ENCODE measurements at places on chromosomes 12 and 14.

DNA sequence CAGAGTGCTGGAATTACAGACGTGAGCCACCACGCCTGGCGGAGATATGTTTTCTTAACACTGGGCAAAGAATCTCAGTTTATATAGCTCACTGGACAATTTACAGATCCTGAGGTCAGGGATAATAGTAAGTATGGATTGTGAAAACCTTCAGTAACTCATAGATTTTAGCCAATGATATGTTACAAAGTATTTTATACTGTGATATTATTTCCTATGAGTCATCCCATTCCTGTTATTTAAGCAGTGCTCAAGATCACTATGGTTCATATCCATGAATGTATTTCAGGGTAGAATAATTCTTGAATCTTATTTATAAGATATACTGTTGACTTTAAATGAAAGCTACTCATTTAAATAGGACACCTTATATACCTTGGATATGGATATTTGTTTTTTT, 107.2 kb downstream of the RAD51B start:
- no peak overlapping the region for H3K27ac ChIP-seq
- H3K36me3 ChIP-seq: no peaks in the 10 kb centered on the region
- no peak for DNase-seq
- no peaks in the 10 kb centered on the region for H3K4me1 ChIP-seq
- no peak overlapping the region for H3K4me3 ChIP-seq

DNA sequence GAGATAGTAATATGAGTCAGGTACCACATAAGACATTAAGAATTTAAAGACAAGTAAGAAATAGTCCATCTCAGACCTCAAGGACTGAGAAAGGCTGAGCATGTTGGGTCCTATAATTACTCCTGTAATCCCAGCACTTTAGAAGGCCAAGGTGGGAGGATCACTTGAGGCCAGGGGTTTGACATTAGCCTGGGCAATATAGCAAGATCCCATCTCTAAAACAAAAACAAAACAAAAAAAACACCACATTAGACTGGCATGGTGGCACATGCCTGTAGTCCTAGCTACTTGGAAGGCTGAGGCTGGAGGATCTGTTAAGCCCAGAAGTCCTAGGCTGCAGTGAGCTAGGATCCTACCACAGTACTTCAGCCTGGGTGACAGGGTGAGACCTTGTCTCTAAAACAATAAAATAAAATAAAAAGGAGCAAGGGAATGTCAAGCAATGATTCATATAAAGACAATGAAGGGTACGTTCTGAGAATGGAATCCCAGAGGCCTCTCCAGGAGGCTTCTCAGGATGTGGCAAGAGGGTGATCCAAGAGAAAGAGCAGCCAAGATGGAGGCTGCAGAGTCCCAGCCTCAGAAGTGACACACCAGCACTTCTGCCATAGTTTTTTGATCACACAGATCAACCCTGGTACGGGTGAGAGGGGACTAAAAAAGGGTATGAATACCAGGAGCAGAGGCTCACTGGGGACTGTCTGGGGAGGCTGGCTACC, 206.4 kb downstream of the CRADD start:
- DNase-seq: no peak
- no peaks in the 10 kb centered on the region for H3K4me1 ChIP-seq
- no peak overlapping the region for H3K4me3 ChIP-seq
- H3K36me3 ChIP-seq: no peaks in the 10 kb centered on the region

DNA sequence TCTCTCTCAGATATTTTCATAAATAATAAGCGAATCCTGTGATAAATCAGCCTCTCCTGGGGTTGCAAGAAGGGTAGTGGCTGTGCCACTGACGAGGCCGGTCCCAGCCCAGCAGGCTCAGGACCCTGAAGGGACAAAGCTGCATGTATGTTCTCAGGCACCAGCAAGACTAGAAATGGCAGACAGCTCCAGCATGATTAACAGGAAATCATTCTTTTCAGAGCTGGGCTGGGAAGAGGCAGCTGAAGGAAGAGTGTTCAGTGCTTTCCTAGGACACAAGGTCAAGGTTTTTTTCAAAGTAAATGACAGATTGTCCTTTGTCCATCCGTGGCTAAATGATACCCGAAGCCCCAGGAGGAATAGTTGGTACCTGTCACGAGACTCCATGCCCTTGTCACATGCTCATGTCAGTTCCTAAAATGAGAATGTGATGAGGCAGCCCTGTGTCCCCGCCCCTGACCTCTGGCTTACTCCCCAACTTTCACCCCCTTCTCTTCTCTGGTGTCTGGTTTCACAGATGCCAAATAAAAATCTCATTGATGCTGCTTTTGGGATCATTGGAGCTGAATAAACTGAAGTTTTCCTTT, 65.1 kb downstream of the PPP1R36 start:
- no peaks in the 10 kb centered on the region for H3K36me3 ChIP-seq
- H3K4me3 ChIP-seq: no peak overlapping the region
- H3K27ac ChIP-seq: no peak overlapping the region
- DNase-seq: no peak
- H3K4me1 ChIP-seq: peaks cover 5% of the 10 kb centered on the region
- H3K27me3 ChIP-seq: no peaks in the 10 kb centered on the region

GRCh38 chr14:23047034-23047634, 5.1 kb downstream of the PSMB11 start:
- H3K36me3 ChIP-seq: no peaks in the 10 kb centered on the region
- H3K27me3 ChIP-seq: no peaks in the 10 kb centered on the region
- H3K4me1 ChIP-seq: no peaks in the 10 kb centered on the region

GRCh38 chr12:53320352-53321195, 836 bp downstream of the AAAS start:
- 0 out of 2 replicates have a peak, but pooled peaks cover 6% of the 10 kb centered on the region for H3K36me3 ChIP-seq
- peaks cover 35% of the 10 kb centered on the region for H3K4me1 ChIP-seq
- H3K27me3 ChIP-seq: no peaks in the 10 kb centered on the region
- peak overlapping the region; percentile 79 for H3K27ac ChIP-seq

- no peaks in the 10 kb centered on the region for H3K36me3 ChIP-seq
- H3K4me3 ChIP-seq: no peak overlapping the region
- H3K27ac ChIP-seq: no peak overlapping the region
- no peak for DNase-seq
- H3K4me1 ChIP-seq: no peaks in the 10 kb centered on the region
Measured at GRCh38 chr14:48792376-48793024, 793.7 kb downstream of the RPS29 start.

DNA sequence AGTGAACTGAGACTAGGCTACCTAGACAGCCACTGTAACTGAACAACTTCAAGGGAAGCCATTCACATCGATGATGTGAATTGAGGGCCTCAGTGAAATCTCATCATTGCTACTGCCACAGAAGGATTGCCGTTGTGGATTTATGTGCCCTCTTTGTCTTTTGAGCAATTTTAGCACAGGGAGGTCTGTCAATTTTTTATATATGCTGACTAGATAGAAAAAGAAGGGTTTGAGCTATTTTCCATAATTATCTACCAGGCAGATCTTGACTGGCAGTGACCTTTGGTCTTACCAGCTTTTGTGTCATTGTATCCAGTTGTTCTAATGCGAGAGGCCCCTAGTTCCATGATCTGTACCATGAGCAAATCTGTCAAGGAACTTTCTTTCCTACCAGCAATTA, 179.4 kb downstream of the ERC1 start:
- DNase-seq: no peak
- no peaks in the 10 kb centered on the region for H3K36me3 ChIP-seq
- no peaks in the 10 kb centered on the region for H3K27me3 ChIP-seq
- peaks cover 34% of the 10 kb centered on the region for H3K4me1 ChIP-seq
- no peak overlapping the region for H3K27ac ChIP-seq

DNA sequence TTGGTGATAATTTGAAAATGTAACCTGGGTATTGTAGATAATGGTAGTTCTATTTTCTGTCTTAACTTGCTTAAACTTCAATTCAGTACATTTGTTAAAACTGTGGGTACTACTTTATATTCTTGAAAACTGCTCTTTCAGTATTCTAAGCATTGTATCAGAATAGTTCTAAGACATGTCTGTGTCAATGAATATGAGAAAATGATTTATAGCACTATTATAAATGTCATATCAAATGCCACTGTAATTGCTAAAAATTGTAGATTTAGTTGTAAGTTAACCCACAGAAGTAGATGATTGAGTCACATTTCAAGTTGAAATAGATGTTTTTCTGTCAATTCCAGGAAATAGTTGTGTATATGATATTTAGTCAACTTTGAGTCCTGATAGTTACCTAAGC, 2.4 kb downstream of the NAA30 start:
- no peak overlapping the region for H3K27ac ChIP-seq
- H3K27me3 ChIP-seq: no peaks in the 10 kb centered on the region
- H3K4me1 ChIP-seq: peaks cover 38% of the 10 kb centered on the region
- H3K4me3 ChIP-seq: peak overlapping the region; percentile 79
- H3K36me3 ChIP-seq: peaks cover 19% of the 10 kb centered on the region

DNA sequence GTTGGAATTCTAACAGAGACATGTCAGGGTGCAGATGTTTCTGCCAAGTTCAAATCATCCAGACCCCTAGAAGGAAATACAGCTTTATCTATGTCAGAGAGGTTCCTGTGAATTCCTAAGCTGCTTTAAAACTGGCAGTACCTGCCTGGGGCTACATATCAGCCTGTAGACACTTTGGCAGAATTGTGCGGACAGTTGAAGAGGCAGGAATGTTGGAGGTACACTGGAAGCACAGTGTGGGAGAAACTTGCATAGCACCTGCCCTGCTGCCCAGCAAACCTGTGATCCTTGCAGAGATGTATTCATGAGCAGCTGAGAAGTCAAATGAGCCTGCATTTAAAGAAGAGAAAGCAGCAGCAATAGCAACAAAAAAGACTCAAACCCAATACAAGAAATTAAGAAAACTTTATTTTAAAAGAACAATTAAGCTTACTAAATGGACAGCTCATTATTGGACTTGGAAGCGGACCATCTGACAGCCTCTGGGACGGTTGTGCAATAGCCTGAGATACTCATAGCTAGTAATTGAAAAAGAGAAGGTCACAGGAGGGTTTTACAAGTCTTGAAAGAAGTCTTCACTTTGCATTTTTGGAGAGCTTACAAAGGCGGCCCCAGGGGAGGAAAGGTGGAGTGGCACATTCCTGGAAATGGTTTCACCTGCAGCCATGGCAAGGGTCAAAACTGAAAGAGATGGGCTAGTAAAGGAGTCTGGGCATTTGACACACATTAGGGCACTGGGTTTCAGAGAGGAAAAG, 280.9 kb upstream of the FLRT2 start:
- no peaks in the 10 kb centered on the region for H3K36me3 ChIP-seq
- no peak overlapping the region for H3K27ac ChIP-seq
- H3K27me3 ChIP-seq: no peaks in the 10 kb centered on the region
- H3K4me3 ChIP-seq: no peak overlapping the region
- no peak for DNase-seq

DNA sequence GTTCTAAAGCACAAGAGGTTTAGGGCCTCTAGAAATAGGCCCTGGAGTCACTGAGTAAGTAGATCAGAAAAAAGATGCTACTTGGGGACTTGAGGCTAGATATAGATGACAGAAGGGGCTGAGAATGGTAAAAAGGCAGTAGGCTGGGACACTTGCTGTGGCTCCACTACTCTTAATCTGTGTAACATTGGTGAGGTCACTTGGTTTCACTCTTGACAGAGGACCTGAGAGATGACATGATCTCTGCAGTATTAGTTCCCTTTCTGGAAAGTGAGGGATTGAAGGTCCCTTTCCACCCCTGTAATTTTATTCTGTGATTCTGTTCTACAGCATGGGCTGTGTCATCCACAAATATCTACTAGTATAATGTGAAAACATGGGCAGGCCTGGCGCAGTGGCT, 39.7 kb downstream of the MAPKAPK5 start:
- H3K27me3 ChIP-seq: no peaks in the 10 kb centered on the region
- H3K36me3 ChIP-seq: peaks cover 44% of the 10 kb centered on the region
- DNase-seq: no peak
- no peaks in the 10 kb centered on the region for H3K4me1 ChIP-seq

DNA sequence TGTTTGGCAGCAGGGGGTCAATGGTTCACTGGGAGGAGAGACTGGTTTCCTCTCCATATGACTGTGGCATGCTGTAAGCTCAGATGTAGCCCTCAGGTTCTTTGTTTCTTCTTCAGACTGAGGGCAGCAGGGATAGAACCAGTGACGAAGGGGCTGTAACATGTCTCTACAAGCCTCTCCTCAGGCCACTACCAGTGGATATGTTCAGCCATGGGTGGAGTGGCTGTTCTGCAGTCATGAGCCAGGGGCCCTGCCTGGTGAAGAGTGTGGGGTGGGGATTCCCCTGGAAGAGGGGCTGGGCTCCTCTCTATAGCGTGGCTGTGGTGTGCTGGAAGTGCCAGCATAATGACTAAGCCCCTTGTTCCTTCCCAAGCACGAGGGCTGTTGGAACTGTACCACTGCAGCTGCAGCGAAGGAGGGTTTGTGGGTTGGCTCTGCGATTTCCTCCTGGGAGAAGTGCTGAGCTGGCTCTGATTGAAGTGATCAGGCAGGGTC, 55.8 kb downstream of the CMAS start:
- peaks cover 3% of the 10 kb centered on the region for H3K4me1 ChIP-seq
- H3K27me3 ChIP-seq: no peaks in the 10 kb centered on the region
- H3K36me3 ChIP-seq: no peaks in the 10 kb centered on the region
- H3K4me3 ChIP-seq: no peak overlapping the region

DNA sequence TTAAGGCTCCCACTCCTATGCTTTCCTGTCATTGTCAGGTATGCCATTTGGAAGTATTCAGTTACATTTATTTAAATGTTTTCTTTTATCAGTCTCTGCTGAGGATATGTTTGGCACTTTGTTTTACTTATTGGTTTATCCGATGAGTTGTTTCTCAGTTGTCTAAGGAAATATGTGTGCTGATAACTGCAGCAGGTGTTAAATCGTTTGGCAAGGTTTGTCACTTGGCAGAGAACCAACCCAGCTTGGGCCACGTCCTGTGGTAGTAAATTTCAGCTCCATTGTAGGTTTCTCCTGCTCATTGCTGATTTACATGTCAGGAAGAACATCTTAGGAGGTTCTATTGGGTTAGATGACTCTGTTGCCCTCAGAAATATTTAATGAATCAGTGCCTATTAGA, 22.0 kb upstream of the MGST1 start:
- no peaks in the 10 kb centered on the region for H3K36me3 ChIP-seq
- H3K27ac ChIP-seq: no peak overlapping the region
- no peak overlapping the region for H3K4me3 ChIP-seq
- no peak for DNase-seq

DNA sequence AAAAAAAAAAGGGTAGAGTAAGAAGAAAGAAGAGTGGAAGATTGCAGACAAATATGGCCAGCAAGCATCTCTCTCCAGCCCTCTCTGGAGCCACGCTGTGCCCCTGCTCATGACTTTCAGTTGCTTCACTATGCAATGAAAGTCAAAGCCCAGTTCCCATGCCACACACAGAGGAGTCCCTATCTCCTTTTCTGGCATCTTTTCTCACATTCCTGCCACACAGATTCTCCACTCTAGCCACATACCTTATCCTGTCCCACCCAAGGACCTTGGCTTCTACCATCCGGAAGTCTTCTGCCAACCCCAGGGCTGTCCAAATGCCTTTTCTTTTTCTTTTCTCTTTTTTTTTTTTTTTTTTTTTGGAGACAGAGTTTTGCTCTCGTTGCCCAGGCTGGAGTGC, 39.3 kb upstream of the CAPRIN2 start:
- no peaks in the 10 kb centered on the region for H3K27me3 ChIP-seq
- no peaks in the 10 kb centered on the region for H3K36me3 ChIP-seq
- H3K27ac ChIP-seq: no peak overlapping the region
- DNase-seq: no peak

- H3K27me3 ChIP-seq: no peaks in the 10 kb centered on the region
- peak; percentile 76 for DNase-seq
- no peak overlapping the region for H3K27ac ChIP-seq
- peaks cover 14% of the 10 kb centered on the region for H3K36me3 ChIP-seq
- no peaks in the 10 kb centered on the region for H3K4me1 ChIP-seq
- H3K4me3 ChIP-seq: no peak overlapping the region
Measured at GRCh38 chr12:26524862-26525465, 308.0 kb downstream of the ITPR2 start.

GRCh38 chr14:35827678-35828472, 1.7 kb downstream of the BRMS1L start:
- H3K36me3 ChIP-seq: peaks cover 23% of the 10 kb centered on the region
- no peak for DNase-seq
- H3K27me3 ChIP-seq: no peaks in the 10 kb centered on the region
- peak overlapping the region; percentile 8 for H3K27ac ChIP-seq
- peak overlapping the region; percentile 86 for H3K4me3 ChIP-seq

All from Karpas-422 (cell line).